ENCODE measurements at places on chromosomes 16 and 17.

DNA sequence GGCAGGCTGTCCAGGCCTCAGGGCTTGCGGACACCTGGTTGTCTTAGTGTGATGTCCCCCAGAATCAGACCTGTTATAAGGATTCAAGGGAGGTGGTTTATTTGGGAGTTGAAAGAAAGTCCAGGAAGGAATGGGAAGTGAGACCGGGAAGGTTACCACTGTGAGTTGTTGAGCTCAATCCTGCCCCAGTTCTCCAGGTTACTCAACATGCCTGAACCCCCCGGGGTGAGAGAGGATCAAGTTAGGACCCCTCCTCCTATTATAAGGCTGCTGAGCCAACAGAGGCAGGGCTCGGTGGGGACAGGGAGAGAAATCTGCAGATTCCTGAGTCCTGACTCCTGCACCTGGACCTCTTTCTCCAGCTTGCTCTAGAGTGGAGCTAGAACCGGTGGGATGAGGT lies 86.4 kb downstream of the MRM1 start:
- no peak for DNase-seq

GRCh38 chr16:79071424-79071823 lies 529.1 kb downstream of the MAF start:
- DNase-seq, result no peak

DNA sequence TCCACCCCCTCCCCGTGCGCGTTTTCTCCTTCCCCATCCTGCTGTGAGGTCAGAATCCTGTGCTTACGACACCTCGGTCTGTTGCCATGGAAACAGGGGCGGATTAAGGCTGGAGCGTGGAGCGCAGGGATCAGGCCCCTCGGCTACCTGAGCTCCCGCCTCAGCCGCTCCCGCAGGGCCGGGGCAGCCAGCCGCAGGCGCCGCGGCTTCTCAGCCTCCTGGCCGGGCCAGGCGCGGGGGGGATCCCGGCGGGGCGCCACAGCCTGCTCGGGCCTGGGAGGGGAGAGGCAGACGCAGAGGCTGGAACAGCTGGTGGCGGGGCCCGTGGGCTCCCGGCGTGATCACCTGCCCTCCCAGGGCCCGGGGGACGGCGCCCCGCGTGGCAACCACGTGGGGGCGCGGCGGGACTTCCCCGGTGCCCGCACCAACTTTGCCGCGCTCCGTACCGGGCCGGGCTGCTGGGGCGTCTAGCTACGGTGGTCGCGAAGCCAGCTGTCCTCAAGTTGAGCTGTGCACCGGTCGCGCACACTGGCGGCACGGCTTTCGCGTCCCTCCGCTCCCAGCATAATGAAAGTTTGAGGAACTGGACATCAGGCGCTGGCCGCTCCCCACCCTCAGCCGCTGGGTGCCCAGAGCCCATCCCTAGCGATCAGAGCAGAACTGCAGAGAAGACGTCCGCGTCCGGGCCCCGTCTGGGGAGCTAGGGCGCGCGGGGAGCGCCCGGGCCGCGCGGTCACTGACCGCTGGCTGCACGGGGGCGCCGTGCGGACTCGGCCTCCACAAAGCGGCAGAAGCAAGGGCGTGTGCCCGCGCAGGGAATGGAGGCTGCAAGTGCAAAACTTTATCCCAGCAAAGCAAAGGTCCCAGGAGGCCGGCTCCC lies 1.2 kb downstream of the RTN4RL1 start:
- DNase-seq, result no peak

GRCh38 chr17:73227379-73227778 lies 34.3 kb downstream of the CPSF4L start:
- no peak for DNase-seq

DNA sequence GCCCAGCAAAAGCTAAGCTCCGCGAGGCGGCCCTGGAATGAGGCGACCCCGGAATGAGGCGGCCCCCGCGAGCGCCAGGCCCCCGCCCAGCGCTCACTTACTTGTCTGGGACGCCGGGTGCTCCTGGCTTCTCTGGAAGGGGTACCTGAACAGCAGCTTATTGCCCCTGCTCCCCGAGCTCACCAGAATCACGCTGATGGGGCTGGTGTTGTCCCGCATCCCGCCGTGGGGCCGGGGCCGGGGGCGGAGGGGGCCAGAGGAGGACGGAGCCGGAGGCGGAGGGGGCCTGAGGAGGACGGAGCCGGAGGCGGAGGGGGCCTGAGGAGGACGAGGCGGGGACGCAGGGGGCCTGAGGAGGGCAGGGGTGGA lies 440 bp downstream of the NPRL3 start:
- DNase-seq, result peak; percentile 56

DNA sequence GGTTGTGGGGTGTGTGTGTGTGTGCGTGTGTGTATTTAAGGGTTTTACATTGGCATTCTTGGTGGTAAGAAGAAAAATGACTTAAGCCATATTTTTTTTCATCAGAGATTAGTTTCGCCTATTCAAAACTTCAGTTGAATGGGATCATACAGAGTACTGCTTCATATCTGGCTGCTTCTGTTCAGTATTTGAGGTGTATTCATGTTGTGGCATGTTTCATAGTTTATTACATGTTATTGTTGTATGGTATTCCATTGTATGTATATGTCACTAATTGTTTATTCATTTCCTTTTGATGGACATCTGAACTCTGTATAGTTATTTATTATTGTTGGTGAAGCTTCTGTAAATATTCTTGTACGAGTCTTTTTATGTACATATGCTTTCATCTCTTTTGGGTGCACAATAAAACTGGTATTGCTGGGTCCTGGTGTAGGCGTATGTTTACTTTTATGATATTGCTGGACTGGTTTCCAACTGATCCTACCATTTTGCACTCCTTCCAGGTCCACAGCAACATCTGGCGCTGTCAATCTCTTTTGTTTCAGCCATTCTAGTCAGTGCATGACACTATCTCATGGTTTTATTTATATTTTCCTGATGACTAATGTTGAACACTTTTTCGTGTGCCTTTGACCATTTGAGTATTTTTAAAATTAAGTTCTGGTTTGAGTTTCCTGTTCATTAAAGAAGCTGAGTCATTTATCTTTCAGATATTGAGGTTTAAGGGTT lies 77.4 kb upstream of the MAF start:
- DNase-seq, result no peak

GRCh38 chr17:72952220-72952619 lies 140.3 kb downstream of the SLC39A11 start:
- DNase-seq, result no peak

DNA sequence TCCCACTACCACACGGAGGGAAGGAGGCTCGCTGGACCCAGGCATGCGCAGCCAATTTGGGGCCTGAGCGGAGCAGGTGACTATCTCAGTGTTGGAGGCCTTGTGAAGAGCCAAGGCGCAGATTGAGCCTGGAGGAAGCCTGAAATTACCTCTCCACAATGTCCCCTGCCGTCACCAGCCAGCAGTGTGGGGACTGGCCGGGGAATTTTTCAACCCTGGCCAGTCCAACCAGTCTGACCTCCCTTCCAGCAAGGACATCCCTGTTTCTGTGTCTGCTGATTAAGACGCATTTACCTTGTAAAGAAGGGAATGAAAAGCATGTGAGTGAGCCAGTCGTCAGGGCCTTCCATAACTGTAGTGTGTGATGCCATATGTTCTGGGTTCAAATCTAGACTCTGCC lies 198.1 kb upstream of the IRX3 start:
- DNase-seq, result no peak

DNA sequence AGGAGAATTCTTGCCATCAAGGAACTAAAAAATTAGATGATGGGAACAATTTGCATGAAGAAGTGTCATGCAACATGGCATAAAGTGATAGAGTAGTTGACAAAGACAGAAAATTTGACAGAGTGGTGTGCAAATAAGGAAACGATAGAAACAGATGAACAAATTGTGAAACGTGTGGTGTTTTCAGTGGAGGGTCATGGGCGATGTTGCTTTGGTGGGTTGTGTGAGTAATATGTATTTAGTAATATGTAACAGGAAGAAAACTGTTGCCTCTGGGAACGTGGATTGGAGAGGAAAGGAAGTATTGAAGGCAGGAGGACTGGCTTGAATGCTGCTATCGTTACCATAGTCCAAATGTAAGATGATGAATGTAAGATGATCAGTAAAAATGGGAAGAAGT lies 3.6 kb downstream of the COX10 start:
- DNase-seq, result no peak

DNA sequence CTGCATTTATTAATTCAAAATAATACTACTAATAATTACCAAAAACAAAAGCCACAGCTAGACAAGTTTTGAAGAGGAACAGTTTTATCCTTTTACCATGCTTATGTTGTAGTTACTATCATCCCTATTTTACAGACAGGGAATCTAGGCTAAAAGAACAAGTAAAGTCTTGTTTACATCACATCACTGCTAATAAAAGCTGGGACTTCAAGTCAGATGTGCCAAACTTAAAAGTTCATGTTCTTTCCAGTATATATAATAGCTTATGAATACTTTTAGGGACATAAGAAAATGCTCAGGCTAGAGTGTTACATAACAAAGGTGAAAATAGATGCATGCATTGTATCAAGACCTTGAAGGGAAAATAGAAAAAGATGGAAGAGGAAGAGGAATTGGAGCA lies 234.2 kb downstream of the CDH11 start:
- DNase-seq, result no peak

GRCh38 chr17:60599220-60599619 lies 773 bp upstream of the PPM1D start:
- no peak for DNase-seq

GRCh38 chr16:81029930-81030604 lies 5.6 kb upstream of the ATMIN start:
- no peak for DNase-seq

- no peak for DNase-seq
Measured at GRCh38 chr17:67509390-67510287, 132.6 kb downstream of the PITPNC1 start.

DNA sequence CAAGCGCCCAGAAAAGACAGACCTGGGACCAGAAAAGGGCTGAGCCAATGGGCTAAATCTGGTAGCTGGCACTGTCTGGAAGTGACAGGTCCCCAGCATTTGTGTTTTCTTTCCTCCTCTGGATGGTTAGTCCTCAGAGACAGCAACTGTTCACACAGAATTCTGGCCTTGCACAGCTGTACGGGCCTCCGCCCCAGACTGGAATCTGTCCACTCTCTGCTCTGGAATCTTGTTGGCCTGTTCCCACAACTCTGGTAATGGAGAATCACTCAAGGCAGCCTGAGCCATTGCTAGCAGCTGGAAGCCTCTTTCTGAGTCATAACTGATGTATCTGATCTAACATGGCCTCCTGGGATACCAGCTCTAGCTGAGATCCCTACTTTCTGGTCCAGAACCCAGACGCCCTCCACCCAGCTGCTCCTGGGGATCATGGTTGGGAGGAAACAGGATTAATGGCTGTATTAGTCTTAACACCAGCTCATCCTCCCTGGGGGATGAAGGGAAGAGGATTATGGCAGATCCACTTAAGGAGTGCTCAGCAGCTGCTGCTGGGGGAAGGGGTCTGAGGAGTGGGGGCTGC lies 9.1 kb downstream of the ZNF668 start:
- no peak for DNase-seq

DNA sequence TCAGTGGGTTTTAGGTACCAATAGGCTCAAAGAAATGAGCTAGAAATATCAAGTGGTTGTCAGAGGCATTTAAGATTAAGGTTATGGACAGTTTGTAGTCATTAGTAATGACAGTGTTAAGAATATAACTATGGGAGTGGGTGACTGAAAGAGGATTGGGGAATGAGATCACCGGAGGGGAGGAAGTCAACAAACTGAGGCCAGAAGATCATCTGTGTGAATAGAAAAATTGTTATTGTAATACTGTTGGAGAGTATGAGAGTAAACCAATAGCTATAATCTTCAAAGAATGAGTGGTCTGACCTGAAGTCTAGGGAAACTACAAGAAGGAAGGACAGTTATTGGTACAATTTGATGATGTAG lies 197.1 kb downstream of the TANC2 start:
- DNase-seq, result no peak

DNA sequence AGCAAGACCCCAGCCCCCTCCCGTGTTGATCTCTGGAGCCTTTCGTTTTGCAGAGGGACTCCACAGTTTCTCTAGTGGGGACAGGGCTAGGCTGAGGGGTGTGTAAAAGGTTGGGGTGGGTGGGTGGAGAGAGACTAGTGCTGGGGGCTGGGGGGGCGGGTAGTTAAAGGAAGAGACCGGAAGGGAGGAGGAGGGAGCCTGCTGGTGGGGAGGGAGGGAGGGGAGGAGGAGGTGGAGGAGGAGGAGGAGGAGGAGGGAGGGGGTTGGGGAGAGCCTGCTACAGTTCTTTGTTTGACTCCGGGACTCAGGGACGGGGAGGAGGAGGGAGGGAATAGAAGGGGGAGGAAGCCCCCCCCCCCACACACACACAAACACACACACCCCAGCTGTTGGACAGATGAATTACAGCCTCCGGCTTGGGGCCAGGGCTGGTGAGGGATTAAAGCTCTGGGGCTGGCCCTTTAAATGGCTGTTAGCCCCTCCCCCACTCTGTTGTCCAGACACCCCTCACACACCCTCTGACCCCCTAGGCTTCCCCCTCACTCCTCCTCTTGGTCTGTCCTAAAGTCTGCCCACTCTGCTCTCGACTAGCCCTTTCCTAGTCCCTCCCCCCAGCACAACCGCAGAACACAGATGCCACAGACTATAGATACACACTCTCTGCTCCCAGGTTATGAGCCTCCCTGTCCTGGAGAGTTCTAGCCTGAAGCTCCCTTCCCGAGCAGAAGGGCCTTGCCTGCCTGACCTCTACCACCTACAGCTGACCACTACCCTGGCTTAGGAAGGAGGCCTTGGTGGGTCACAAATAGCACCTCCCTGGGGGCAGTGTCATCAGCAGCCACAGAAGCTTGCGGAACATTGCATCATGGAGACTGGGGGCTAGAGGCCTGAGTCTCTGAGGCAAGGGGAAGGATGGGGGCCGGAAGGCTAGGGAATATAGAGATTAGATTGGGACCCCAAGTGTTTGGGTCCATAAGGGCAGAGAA lies 4.4 kb downstream of the KDM6B start:
- DNase-seq, result peak; percentile 91

- no peak for DNase-seq
Measured at GRCh38 chr16:22292320-22292719, 4.9 kb upstream of the POLR3E start.

GRCh38 chr16:19236561-19237209 lies 48.8 kb upstream of the CLEC19A start:
- DNase-seq, result no peak

DNA sequence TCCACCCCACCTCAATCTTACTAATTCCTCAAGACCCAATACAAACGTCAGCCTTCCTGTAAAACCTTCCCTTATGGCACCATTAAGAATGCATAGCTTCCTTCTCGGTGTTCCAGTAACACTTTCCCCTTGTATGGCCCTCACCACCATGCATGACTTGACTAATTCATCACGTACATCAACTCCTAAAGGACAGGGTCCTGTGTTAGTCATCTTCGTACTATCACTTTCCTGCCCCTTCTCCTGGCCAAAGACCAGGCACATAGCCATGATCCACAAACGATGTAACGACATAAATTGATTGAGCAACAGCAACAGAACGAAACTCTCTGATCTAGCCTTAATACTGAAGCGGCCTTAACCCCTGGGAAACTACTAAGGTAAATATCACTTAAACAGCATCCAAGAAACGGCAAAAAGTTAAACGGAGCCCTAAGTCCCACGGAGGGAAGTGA lies 612 bp downstream of the PSMD12 start:
- DNase-seq, result peak; percentile 41

- DNase-seq, result no peak
Measured at GRCh38 chr17:3982541-3983017, 18.3 kb upstream of the ATP2A3 start.

- no peak for DNase-seq
Measured at GRCh38 chr16:88636488-88637265, 1.7 kb upstream of the IL17C start.

Data from OCI-LY7 (cell line).